ENCODE measurements at places on chromosomes 4 and X. TPM values are rescaled to one million over a fixed set of nuclear protein-coding genes. Genes with fewer than 3 reads are reported as not detected.
A peak's percentile ranks its signal among the peaks of the same experiment; 100 is the strongest.

GRCh38 chr4:113952452-113953029 is 26.9 kb downstream of the ARSJ start:
- peaks cover 59% of the 10 kb centered on the region for H3K4me1 ChIP-seq
- H3K27ac ChIP-seq = no peak overlapping the region
- no peaks in the 10 kb centered on the region for H3K27me3 ChIP-seq
- peak; percentile 82 for DNase-seq

DNA sequence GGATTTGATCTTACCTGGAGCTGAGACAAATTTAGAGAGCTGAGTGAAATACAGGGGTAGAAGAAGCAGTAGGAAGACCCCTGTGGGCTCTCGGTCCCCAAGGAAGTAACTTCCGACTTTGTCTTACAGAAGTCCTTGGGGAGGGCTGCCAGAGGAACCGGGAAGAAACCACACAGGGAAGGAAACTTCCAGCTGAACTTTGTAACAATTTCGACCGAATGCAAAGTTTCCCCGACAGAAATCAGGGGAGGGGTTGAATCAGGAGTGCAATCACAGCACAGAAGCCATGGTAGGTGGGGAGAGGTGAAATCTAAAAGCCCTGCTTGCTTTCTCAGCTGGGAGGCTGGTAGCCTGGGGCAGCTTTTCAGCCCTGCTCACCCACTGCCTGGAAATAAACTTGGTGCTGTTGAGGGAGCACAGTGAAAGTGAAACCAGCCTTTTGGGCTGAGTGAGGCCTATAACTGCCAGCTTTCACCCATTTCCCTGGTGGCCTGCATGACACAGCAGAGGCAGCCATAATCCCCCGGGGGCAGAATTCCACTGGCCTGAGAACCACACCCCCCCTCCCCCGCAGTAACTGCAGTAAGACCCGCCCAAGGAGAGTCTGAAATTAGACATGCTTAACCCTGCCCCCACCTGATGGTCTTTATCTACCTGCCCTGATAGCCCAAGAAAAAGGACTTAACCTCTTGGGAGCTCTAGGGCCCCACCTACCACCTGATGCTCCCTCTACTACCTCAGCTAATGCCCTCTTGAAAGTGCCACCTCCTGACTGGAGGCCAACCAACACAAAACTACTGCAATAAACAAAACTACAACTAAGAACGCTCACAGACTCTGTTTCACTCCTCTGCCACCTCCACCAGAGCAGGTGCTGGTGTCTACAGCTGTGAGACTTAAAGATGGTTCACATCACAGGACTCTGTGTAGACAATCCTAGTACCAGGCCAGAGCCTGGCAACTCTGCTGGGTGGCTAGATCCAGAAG is 248.2 kb downstream of the PARM1 start:
- no peaks in the 10 kb centered on the region for H3K27me3 ChIP-seq
- no peaks in the 10 kb centered on the region for H3K4me1 ChIP-seq
- H3K4me3 ChIP-seq = no peak overlapping the region
- DNase-seq = no peak
- H3K36me3 ChIP-seq = no peaks in the 10 kb centered on the region

GRCh38 chrX:111661241-111661640 is 19.7 kb upstream of the ALG13 start:
- no peak overlapping the region for H3K4me3 ChIP-seq
- no peak overlapping the region for H3K27ac ChIP-seq
- no peaks in the 10 kb centered on the region for H3K36me3 ChIP-seq
- no peaks in the 10 kb centered on the region for H3K4me1 ChIP-seq
- peaks cover 2% of the 10 kb centered on the region for H3K27me3 ChIP-seq

- H3K4me1 ChIP-seq = no peaks in the 10 kb centered on the region
- no peak overlapping the region for H3K4me3 ChIP-seq
- no peaks in the 10 kb centered on the region for H3K27me3 ChIP-seq
- H3K36me3 ChIP-seq = no peaks in the 10 kb centered on the region
Measured at GRCh38 chr4:55675196-55675793, 39.2 kb upstream of the NMU start.

DNA sequence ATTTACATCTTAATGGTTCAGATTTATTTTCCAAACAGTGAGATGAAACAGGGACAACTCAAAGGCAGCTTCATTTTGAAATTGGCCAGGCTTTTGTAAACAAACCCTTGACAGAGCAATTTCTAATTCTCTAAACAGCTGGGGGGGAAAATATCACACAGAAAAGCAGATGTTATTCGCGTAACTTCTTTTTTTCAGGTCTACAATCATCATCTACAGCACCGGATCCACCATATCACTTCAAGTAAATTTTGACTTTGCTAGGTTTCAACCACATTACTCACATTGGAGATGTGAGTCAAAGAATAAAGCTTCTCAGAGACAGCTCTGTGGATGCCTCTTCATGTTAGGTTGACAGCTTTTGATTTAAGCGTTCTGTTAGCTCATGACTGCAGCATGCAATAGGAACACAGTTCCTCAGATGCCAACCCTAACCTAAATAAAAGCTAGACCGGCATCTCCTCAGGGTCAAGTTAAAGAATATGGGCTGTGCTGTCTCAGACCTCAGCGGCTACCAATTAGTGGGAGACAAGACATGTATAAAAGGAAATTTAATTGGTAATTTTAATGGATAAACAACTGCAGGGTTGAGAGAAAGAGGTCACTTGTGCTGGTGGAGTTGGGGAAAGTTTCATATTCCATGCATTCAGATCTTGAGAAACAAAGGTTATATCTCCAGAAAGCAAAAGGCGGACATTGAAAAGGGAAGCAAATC is 26.8 kb downstream of the AMELX start:
- no peak overlapping the region for H3K4me3 ChIP-seq
- H3K4me1 ChIP-seq = no peaks in the 10 kb centered on the region
- H3K27me3 ChIP-seq = peaks cover 4% of the 10 kb centered on the region
- no peak for DNase-seq
- H3K36me3 ChIP-seq = no peaks in the 10 kb centered on the region
- no peak overlapping the region for H3K27ac ChIP-seq

DNA sequence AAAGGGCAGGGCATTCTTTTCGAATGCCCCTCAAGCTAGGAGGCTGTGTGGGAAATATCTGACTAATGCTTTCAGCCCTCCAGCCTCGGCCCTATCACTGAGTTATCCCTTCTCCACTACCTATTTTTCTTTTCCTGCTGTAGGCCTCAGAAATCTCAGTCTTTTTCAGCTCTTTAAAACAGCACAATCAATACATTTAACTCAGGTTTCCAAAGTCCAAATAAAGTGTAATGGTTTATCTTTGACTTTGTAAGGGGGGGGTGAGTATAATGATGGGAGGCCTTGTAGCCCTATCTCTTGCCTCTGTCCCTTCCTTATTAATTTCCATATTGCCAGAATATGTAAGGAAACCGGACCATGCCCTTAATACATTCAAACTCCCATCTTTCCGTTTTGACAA is 1.6 kb upstream of the WNK3 start:
- no peak overlapping the region for H3K4me3 ChIP-seq
- no peaks in the 10 kb centered on the region for H3K36me3 ChIP-seq
- no peak overlapping the region for H3K27ac ChIP-seq
- no peak for DNase-seq

GRCh38 chr4:2186133-2186864 is 55.6 kb downstream of the HAUS3 start:
- H3K27ac ChIP-seq = no peak overlapping the region
- H3K4me1 ChIP-seq = no peaks in the 10 kb centered on the region
- no peaks in the 10 kb centered on the region for H3K36me3 ChIP-seq
- H3K27me3 ChIP-seq = no peaks in the 10 kb centered on the region
- no peak overlapping the region for H3K4me3 ChIP-seq

- H3K27ac ChIP-seq = no peak overlapping the region
- no peaks in the 10 kb centered on the region for H3K4me1 ChIP-seq
- H3K4me3 ChIP-seq = no peak overlapping the region
- peaks cover 6% of the 10 kb centered on the region for H3K36me3 ChIP-seq
- DNase-seq = no peak
Measured at GRCh38 chr4:13470379-13470778, 13.8 kb downstream of the RAB28 start.

DNA sequence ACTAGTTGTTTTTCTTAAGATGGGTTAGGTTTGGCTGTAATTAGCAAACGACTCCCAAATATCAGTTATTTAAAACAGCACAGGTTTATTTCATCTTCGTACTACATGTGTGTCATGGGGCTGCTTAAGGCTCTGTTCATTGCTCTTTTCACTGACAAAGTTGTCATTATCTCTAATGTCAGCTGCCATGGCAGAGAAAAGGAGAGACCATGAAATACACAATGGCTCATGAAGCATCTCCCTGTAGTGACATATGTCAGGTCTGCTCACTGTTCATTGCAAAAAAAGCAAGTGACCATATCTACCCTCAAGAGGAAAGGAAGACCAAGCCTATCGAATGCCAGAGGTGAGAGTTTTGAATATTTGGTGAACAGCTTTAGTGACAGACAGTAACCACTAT is 52.2 kb upstream of the PCDH7 start:
- no peak overlapping the region for H3K27ac ChIP-seq
- no peaks in the 10 kb centered on the region for H3K36me3 ChIP-seq
- no peaks in the 10 kb centered on the region for H3K27me3 ChIP-seq
- H3K4me3 ChIP-seq = no peak overlapping the region
- DNase-seq = no peak

- no peak overlapping the region for H3K4me3 ChIP-seq
- H3K4me1 ChIP-seq = no peaks in the 10 kb centered on the region
- no peak overlapping the region for H3K27ac ChIP-seq
- no peak for DNase-seq
Measured at GRCh38 chr4:121209171-121209570, 45.0 kb upstream of the TNIP3 start.

DNA sequence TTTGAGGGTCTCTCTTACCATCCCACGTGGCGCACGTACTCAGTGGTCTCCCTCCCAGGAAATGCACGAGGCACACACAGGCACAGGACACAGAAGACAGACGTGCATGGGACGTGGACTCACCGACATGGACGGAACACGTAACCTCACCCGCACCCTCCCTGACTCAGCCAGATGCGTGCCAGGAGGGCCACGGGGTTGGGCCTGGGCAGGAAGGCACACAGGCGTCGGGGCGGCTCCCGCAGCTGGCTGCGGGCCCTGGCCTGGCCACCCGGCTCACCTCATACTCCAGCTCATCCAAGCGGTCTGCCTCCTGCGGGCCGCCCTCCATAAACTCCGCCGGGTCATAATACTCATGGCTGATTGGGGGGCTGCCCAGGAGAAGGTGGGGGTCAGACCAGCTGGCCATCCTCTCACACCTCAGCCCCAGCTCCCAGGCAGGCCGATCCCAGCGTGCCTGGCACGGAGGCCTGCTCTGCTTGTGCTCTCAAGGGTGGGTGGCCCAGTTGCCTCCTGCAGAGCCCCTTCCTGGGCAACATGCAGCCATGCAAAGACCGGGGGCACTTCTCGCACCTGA is 12.6 kb downstream of the SSR4 start:
- no peaks in the 10 kb centered on the region for H3K4me1 ChIP-seq
- no peak overlapping the region for H3K27ac ChIP-seq
- DNase-seq = no peak
- no peak overlapping the region for H3K4me3 ChIP-seq
- H3K27me3 ChIP-seq = no peaks in the 10 kb centered on the region

GRCh38 chr4:905485-906338 is 26.4 kb downstream of the GAK start:
- no peaks in the 10 kb centered on the region for H3K36me3 ChIP-seq
- no peak for DNase-seq
- no peaks in the 10 kb centered on the region for H3K4me1 ChIP-seq
- H3K27ac ChIP-seq = no peak overlapping the region
- no peaks in the 10 kb centered on the region for H3K27me3 ChIP-seq

GRCh38 chr4:101156619-101157310 is 190.6 kb downstream of the PPP3CA start:
- H3K4me3 ChIP-seq = no peak overlapping the region
- peaks cover 65% of the 10 kb centered on the region for H3K4me1 ChIP-seq
- no peaks in the 10 kb centered on the region for H3K36me3 ChIP-seq
- H3K27me3 ChIP-seq = no peaks in the 10 kb centered on the region
- no peak for DNase-seq

DNA sequence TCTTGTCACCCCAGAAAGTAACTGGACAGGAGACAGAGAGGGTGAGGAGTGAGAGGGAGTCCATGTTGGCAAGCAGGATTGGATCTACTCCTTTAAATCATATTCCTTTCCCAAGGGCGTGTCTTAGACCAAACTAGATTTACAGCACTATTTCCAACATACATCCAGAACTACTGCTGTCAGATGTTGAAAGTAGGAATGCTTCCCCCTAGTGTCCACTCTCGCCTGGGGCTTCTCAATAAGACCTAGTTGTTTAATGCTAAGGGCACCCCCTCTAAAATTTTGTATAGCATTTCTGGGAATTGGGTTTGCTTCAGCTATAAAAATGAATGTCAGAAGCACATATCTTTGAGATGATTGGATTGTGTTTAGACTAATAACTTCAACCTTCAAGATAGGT is 13.3 kb downstream of the OFD1 start:
- H3K4me3 ChIP-seq = no peak overlapping the region
- H3K27me3 ChIP-seq = no peaks in the 10 kb centered on the region
- H3K4me1 ChIP-seq = no peaks in the 10 kb centered on the region

- peak overlapping the region; percentile 99 for H3K27ac ChIP-seq
- H3K27me3 ChIP-seq = no peaks in the 10 kb centered on the region
- peaks cover 26% of the 10 kb centered on the region for H3K4me1 ChIP-seq
- DNase-seq = peak; percentile 86
- H3K36me3 ChIP-seq = no peaks in the 10 kb centered on the region
- peak overlapping the region; percentile 86 for H3K4me3 ChIP-seq
Measured at GRCh38 chrX:153970357-153971123, 1.1 kb downstream of the HCFC1 start.

- H3K27ac ChIP-seq = no peak overlapping the region
- no peak overlapping the region for H3K4me3 ChIP-seq
- peaks cover 5% of the 10 kb centered on the region for H3K4me1 ChIP-seq
- H3K36me3 ChIP-seq = no peaks in the 10 kb centered on the region
- no peak for DNase-seq
- H3K27me3 ChIP-seq = no peaks in the 10 kb centered on the region
Measured at GRCh38 chrX:13005661-13006473, 31.0 kb downstream of the TMSB4X start.

DNA sequence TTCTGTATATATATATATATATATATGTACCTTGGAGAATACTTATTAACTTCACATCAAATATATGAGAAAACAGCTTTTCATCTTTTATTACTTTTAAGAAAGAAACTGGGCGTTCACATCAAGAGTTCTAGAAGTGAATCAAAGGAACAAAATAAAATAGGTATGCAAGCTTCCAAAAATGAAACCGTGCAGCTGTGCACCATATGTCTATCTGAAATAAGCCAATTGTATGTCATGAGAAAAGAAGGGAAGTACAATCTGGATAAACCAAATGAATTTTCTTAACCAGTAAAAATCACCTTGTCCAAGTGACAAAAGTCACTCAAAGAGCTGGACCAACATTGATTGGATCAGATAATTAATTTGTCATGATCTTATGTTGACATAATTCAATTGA is 405.4 kb upstream of the TECRL start:
- no peaks in the 10 kb centered on the region for H3K4me1 ChIP-seq
- DNase-seq = no peak
- no peak overlapping the region for H3K4me3 ChIP-seq
- H3K27me3 ChIP-seq = no peaks in the 10 kb centered on the region

DGAT2L6 gene
- not detected for total RNA-seq

LGI2 gene
- total RNA-seq = not detected

UGT2A3 gene
- not detected for total RNA-seq

DNAAF6 gene
- not detected for total RNA-seq

CFAP99 gene
- total RNA-seq = not detected

PRPS2 gene
- 38.9 TPM for total RNA-seq

TRPC5OS gene
- not detected for total RNA-seq

MTM1 gene
- 9.4 TPM for total RNA-seq

Measured in A673 (cell line).